HTR-8/SVneo (cell line): ENCODE measurements at places on chromosomes 12 and 14.

- no peak for DNase-seq
Measured at GRCh38 chr12:66694666-66695613, 16.1 kb upstream of the GRIP1 start.

DNA sequence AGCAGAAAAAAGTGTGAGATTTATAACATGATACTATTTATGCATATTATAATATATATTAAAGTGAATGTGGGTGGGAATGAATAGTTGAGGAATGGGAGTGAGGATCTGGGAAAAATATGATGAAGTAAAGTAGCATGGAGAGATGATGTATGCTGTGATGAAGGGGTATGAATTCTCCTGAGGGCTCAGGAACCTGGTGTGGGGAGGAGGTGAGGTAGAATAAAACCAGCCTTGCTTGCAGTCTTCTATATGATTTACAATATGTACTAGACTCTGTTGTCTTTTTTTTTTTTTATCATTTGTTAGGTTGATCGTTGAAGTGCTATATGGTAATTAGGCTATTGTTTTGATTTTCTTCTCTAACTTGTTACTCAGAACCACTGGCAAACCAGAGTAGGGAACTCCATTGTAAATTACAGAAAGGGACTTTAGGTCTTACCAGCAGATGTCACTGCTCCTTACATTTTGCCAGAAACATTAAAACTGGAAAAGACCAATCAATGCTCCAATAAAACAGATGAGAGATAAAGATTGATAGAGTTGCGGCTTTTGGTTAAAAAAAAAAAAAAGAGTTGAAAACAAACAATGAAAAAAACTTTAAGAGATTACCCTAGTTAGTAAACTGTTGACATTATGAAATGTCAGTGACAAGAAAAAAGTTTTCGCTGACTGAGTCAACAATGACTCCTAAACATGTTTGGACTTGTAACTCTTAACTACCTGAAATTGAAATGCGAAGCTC is 39.9 kb downstream of the ATL1 start:
- peak; percentile 30 for DNase-seq

DNA sequence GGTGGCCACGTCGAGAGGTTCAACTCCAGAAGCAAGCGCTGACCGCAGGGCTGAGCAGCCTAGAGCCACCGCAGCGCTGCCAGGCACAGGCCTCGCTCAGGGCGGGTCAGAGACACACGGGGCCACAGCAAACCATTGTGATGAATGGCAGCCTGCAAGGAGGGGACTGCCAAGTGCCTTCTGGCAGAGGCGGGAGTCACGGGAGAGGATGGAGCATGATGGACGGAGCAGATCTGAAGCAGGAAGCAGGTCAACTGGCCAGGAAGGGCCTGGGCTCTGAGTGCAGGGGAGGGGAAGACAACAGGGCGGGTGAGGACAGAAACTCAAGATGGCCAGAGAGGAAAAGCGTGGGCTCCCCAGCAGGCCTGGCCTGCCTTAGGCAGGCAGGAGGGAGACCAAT is 49.8 kb downstream of the CDC42BPB start:
- DNase-seq: no peak

GRCh38 chr12:100399095-100399494 is 42.2 kb downstream of the SLC17A8 start:
- DNase-seq: no peak

- no peak for DNase-seq
Measured at GRCh38 chr12:113418213-113418879, 3.8 kb upstream of the SDSL start.
